ENCODE measurements at places on chromosomes 5 and 9.

- DNase-seq = peak; percentile 61
These were observed 603 bp downstream of the TMEM268 start for GRCh38 chr9:114611516-114612271.

- no peak for DNase-seq
These were observed 37.6 kb downstream of the ABCA1 start for GRCh38 chr9:104890433-104890770.

DNA sequence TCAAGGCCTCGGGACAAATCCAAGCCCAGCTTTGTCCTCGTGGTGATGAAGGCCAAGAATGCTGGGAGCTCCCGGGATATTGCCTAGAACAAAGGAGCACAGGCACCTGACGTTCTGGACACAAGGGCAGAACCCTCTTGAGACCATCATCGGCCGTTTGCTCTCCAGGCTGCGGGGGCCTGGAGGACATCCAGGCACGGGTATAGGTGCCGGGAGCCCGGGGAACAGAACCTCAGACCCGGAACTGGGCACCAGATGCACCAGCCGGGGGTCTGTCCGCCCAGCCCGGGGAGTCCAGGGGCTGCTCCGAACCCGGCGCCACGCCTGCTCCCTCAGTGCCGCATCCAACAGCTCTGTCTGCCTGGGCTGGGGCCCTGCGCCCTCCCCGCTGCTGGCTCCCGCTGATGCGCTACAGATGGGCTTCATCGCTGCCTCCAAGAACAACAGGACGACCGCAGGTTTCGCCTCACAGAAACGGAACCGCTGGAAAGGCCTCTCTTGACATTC lies 88.0 kb downstream of the ADAMTS2 start:
- DNase-seq = no peak

GRCh38 chr5:133392448-133392847 lies 219.9 kb downstream of the FSTL4 start:
- no peak for DNase-seq

- DNase-seq = no peak
These were observed 183.7 kb downstream of the ISL1 start for GRCh38 chr5:51566953-51567352.

DNA sequence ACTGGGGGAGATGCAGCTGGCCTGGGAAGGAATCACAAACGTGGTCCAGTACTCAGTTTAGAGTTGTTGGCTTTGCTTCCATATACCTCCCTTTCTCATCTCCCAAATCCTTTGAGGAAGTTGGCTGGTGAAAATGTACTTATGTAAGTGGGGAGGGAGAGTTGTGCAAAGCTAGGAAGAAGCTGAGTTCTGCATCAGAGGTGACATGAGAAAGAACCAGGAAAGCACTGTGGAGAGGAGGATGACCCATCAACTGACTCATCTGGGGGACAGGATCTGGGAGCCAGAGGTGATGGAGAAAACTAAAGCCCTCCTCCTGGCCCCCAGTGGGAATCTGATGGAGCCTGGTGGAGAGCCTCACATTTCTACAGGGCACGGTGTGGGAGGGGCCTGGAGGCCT lies 16.2 kb downstream of the KCNMB1 start:
- DNase-seq = no peak

DNA sequence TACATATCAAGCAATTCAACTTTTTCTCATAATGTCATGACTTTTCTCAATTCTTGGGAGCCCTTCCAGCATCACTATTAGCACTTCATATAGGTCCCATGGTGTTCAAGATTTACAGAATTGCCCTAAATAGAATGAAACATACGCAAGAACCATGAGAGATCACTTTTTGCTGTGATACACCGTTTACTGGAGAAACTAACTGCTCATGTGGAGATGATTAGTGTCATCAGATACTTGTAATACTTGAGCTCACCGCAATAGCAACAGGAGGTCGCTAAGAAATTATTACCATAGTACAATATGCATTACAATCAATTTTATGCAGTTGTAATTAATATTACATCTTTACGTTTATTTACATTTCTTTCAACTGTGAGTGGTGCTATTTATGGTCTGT lies 4.8 kb upstream of the PCSK5 start:
- no peak for DNase-seq

- DNase-seq = no peak
These were observed 247.1 kb downstream of the SLCO4C1 start for GRCh38 chr5:102048940-102049339.

DNA sequence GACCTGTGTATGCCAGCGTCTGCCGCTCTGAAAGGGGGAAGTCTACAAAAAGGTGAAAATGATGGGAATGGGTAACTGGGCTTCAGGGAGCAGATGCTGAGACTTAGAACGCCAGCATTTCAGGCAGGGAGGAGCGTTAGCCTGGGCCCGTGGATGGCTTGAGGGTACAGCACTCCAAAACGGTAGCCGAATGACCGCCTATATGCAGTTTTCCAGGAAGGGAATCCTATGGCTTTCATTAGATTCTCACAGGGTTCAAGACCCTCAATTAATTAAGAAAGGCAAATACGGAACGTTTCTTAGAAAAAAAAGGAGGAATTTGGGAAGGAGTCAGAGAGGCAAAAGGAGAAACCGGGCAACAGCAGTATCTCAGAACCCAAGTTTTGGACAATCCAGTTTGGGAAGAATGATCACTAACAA lies 639 bp downstream of the AMACR start:
- no peak for DNase-seq

GRCh38 chr5:73280386-73280785 lies 107.4 kb downstream of the TMEM174 start:
- DNase-seq = no peak

DNA sequence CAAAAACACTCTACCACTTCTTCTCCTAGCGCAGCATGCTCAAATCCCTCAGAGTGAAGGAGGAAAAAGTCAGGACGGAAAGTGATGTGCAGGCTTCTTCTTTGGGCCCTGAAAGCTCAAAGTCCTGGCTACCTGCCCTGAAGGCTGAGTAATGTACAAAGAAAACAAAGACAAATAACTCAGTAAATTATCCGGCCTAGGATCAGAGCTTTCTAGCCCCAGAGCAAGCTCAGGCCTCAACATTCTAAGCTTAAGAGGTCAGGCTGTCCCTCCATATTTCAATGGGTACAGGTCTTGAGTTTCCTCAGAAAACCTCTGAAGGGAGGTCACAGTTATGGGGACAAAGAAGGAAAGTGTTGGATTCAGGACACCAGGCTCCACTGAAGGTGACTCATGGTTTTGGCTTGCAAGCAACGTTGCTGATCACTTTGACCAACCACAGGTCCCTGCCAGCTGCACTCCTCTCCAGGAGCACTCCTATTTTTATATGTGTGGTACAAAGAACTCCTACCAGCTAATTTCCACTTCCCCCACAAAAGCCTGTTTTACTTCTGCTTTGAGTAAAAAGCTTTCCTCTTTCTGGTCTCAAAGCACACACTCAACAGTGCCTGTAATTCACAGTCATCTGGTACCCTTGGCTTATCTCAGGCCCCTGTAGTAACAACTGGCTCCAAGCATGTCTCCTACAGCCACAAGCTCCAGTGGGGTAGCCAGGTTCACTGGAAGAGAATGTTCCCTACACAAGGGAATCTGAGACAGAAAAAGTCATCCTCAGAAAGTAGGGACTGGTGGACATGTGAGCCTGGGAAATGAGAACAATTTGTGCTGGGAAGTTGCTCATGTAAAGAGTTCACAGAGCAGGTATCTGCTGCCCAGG lies 115.7 kb downstream of the UGCG start:
- DNase-seq = no peak

DNA sequence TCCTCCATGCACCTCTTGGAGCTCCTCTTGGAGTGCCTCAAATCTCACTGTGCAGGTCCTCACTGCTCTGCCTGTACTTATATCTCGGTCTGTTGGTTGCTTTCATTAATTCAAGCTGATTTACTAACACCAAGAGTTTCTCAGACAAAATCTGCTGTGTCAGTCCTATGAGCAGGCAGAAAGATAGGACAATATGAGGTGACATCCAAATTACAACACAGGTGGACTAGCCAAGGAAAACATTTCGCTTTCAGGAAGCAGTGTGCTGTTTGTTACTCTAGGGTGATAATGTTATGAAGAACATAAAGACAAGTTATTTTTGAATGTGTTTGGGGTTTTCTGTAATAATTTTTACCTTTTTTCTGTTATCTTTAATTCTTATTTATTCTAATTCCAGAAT lies 264.1 kb upstream of the ANKH start:
- no peak for DNase-seq

GRCh38 chr5:107672211-107673038 lies 1.7 kb upstream of the EFNA5 start:
- peak; percentile 90 for DNase-seq

DNA sequence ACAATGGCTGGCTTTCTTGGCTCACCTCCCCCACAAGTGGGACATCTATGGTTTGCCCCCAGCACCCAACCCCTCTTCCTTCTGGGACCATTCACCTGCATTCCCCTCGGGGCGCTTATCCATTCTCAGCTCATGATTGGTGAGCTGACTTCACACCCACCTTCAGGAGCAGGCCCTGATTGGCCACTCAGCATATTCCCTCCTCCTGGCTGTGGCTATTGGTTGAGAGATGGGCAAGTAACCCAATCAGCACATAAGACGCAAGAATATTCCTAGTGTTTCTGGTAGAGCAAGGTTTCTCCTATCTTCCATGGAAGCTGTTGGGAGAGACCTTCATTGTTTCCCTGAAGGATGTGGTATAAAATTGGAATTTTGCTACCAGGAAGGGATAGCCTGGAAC lies 22.7 kb upstream of the UNC5A start:
- DNase-seq = no peak

GRCh38 chr9:103990311-103990710 lies 103.8 kb upstream of the SMC2 start:
- DNase-seq = no peak

DNA sequence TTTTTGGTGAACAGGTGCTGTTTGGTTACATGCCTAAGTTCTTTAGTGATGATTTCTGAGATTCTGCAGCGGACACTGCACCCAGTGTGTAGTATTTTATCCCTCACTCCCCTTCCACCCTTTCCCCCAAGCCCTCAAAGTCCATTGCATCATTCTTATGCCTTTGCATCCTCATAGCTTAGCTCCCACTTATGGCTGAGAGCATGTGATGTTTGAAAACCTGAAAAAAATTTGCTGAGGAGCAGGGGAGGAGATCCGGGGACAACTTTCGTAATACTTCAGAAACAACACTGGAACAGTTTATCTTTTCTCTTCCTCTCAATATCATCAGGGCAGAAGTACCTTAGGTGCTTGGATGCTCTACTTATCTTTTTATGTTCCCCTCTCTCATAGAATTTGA lies 226.4 kb downstream of the ADAMTS6 start:
- no peak for DNase-seq

DNA sequence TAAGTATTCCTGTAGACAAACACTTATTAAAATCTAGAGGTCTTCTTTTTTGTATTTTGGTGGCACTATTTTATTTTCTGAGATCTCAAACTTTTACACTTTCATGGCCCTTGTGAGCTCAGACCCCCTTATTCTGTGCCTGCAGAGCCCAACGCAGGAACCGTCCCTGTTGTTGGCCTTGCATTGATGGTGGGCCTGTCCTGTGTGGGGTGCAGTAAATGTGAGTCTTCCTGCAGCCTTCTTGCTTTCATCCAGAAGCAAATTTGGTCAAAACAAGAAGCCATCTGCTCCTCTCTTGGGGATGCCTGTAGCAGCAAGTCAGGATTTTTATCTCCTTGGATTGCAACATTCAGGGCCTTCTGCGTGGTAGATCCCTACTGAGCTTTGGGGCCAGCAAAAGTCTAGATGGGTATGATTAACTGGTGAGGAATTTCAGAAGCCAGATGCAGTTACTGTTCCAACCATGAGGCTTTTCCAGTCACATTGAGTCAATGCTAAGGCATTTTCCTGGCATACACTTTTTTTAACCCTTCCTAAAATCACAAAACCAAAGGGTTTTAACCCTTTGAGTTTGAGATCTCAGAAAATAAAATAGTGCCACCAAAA lies 31.7 kb downstream of the BASP1 start:
- DNase-seq = no peak

DNA sequence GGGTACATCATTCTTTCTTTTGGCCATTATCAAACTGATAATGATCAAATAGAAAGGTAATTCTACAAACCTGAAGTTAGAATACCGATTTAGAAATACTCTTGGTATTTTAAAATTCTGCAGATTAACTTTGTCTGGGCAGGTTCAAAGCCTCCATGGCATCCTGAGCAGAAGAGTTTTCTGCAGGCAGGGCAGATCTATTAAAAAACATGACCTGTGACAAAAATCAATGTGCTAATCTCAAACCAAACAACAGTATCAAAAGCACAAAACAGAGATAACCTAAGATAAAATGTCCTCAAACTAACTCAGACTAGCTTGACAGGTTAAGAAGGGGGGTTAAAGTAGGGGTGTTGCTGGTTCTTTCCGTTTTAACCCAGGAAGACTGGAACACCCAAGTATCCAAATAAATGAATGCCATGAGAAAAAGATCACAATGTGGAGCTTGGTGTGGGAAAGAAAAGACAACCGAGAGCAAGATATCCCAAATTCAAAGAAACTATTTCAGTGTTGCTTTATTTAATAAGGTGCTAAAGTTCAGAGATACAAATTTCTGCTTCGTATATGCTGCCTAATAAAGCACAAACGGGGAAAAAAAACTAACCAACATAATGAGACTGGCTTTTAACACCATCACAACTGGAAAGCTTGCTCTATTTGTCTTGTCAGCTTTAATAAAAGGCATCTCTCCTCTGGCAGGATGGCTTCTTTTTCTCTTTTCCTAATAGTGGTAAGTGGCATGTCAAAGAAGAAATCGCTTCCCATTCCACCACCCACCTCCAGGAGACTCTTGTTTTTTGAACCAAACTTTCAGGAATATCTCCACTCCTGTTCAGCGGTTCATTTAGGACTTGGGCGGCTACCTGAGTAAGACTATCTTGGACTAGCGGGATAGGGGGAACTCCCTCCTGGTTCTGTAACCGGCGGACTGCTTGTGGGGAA lies 2.3 kb downstream of the EFNA5 start:
- no peak for DNase-seq

DNA sequence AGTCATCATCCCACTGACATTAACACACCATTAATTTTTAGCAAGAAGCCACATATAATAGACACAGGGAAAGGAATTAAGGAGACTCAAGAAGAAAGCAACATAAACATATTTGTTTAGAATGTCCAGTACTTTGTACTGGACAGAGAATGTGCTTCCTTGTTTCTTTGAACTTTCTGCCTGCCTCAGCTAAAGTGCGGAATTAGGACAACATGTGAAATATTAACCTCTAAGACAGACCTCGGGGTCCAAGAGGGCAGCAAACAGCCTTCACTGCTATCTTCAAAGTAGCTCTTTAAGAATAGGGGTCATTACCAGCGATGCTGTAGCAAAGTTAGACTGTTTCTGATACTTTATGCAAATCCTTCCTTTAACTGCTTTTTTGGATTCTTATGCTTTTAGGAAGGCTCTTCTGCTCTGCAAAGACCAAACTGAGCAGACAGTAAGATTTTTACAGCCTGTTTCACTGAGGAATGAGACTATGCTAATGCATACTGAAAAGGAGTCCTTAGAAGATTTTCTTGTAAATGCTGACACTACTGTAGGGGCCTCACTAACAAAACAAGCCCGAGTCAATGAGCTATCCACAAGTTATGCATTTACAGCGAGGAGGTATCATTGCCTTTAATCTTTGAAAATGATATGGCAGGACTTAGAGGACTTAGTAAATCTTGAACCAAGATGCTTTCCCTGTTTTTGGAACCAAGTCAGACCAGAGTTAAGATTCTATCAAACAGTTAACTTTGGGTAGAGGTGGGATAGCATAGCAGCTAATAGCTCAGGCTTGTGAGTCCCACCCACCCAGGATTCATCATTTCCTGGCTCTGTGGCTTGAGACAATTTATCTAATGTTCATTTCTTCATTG lies 23.8 kb downstream of the DAB2 start:
- DNase-seq = no peak

Data from right lung (tissue), 10 donors.